ENCODE measurements at places on chromosomes 4 and X.

GRCh38 chr4:26510334-26510964, 20.2 kb upstream of the CCKAR start:
- DNase-seq, result no peak

DNA sequence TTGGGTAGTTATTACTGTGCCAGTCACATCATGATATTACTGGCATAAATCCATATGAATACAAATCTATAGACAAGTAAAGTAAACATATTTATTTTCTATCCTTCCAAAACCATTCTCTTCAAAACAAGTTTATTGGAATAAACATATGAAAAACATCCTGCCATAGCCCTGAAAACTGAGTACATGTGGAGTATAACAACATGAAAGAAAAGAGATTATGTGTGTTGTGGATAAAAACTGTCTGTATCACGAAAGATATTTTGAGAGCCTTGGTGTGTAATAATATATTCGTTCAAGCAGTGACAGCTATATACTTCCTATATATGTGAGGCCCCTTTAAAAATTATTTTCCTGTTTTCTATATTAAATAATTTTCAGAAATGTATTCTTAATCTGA, 1742.2 kb downstream of the ARAP2 start:
- DNase-seq, result no peak

- DNase-seq, result no peak
Measured at GRCh38 chr4:91611782-91612181, 692.0 kb upstream of the GRID2 start.

DNA sequence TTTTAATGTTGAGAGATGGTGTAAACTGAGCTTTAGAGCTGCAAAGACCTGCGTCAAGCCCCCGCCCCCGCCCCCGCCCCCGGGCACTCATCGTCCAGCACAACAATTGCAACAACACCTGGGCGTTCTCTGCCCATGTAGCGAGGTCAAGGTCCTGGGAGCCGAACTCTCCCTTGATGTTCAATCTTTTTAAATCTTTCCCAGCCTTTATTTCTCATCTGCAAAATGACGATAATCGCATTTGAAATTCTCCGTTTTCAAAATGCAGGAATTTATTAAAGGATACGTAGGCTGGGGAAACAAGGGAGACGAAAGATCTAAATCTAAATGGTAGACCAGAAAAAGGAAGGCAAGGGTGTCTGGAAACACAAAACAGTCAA, 648 bp upstream of the MSMO1 start:
- DNase-seq, result no peak

All from stimulated activated CD8-positive, alpha-beta memory T cell treated with anti-CD3 and anti-CD28 coated beads, Interleukin-4, amount 100 ng/mL, for 1 hour (primary cell).